ENCODE measurements at places on chromosomes 5 and 9.

GRCh38 chr9:90979639-90980038, 178.0 kb downstream of the SYK start:
- DNase-seq, result no peak

DNA sequence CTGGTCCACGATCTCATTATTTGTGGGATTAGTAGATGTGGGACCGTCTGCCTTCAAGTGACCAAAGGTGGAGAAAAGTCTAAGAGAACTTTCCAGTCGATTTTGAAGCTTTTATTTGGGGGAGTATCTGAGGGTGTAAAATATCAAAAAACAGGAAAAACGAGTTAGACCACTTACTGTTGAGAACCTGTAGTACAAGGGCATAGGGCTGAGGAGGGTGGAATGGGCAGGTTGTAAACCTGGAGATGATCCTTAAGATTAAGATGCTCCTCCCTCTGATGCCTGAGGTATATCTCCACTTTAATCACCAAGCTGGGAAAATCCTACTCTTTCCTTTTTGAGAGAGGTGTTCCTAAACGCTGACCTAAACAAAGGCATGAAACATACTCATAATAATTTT, 32.0 kb upstream of the GTF2H2C start:
- DNase-seq, result no peak

- no peak for DNase-seq
These were observed 36.3 kb upstream of the GFPT2 start for GRCh38 chr5:180389252-180390101.

DNA sequence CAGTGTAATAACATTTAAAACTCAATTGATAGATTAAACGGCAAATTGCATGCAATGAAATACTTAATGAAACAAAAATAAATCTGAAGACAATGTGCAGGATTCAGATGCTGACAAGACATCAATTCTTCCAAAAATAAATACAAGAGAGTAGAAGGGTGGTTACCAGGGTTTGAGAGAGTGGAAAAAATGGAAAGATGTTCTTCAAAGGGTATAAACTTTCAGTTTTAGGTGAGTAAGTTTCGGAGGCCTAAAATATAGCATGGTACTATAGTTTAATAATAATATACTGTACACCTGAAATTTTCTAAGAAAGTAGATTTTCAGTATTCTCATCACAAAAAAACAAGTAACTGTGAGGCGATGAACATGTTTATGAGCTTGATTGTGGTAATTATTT, 48.2 kb upstream of the RASEF start:
- no peak for DNase-seq

DNA sequence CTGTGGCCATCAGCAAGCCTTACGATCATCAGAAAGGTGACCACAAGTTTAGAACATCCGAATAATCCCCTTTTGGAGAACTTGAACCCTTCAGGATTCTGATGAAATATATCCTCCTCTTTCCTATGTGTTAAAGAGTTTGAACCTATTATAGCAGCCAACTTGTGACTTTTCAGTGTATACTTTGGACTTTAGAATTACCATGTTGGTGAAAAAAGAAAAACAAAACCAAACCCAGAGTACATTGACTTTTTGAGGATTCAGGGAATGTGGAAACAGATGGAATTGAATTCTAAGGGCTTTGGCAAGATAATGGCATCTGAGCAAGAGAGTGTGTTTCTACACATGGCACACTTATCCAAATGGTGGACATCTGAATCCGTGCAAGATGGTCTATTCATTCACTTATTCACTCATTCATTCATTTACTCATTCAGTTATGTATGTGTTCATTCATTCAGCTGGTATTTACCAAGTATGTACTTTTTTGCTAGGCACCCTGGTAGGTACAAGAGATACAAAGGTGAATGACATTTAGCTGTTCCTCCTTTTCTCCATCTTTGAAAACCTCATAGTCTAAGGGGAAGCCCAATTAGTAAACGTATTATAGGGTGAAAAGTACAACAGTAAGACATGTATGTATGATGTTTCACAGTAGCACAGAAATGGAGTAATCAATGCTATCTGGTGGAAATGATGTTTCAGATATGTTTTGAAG, 91.8 kb downstream of the PRDM6 start:
- DNase-seq, result no peak

DNA sequence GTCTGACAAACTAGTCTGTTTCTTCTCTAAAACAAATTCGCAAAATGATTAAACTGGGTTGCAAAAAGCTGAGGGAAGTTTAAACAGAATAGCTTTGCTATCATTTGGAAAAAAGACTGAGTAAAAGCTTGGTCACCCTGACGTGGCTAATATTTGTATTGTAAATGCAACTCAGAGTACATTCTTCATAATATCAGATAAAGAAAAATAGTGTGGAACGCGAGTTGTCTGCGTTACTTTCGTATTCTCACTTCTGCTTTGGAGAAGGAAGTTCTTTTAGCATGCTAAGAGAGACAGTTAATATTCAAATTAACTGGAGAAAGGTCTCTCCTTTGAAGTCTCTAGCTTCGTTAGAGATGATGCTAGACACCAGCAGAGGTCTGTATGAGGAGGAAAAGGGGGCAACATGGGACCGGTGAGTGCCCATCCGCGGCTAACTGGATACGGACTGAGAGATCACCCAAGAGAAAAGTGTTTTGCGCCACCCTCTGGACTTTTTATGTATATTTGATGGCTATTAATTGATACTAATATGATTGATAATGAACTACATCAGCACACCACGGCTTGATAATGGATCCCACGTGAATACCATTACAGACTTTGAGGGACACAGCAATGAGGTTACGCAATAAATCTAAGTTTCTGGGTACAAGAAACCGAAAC, 2.9 kb upstream of the CNTRL start:
- peak; percentile 57 for DNase-seq

- DNase-seq, result no peak
These were observed 15.2 kb downstream of the HK3 start for GRCh38 chr5:176883700-176884570.

GRCh38 chr5:169300468-169301385, at the start of gene SLIT3:
Gene SLIT3 (minus strand): TSS chr5:169301139. CDS start chr5:169300709, 430 bp downstream.
- DNase-seq, result peak; percentile 35

- DNase-seq, result no peak
These were observed 361.5 kb upstream of the CDH10 start for GRCh38 chr5:25006237-25006636.

Data from tibial nerve (tissue), 4 donors.